ENCODE measurements at places on chromosomes 2 and 18.

DNA sequence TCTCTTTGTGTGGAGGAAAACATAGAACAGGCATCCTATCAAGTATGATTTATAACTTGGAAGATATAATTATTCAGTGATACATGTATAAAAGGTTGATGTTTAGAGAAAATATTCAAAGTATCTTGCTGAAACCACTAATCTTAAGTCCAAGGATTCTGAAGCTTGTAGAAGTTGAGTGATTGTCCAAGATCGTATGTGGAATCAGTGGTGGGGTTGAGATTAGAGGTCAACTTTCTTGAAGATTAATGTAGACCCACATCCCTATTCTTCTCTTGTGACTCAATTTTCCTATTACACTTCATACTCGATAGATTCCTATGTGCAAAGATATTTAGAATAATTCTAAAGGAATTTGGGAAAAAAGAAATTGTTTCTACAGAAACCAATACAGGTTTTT is 1565.9 kb upstream of the ACVR2A start:
- DNase-seq: no peak

GRCh38 chr2:198408171-198408570 is 603.8 kb downstream of the PLCL1 start:
- no peak for DNase-seq

DNA sequence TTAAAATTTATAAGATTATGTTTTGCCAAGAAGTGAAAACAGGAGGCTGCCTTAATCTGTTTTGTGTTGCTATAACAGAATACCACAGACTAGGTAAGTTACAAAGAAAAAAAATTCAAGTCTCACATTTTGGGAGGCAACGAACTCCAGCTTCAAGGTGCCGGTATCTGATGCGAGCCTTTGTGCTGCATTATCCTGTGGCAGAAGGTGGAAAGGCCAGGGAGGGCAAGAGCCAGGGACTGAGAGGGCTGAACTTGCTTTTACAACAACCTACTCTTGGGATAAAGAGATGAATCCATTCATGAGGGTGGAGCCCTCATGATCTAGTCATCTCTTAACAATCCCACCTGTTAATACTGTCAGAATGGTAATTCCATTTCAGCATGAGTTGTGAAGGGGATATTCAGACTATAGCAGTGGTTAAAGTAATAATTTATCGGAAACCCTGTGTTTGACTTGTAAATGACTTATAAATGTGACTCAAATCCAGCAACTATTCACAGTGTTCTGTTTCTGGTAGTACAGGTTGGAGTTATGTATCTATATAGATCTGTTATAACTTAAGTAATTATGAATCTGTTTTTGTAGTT is 3.7 kb downstream of the MTX2 start:
- no peak for DNase-seq

GRCh38 chr18:74186661-74187060 is 38.3 kb downstream of the TIMM21 start:
- DNase-seq: no peak

DNA sequence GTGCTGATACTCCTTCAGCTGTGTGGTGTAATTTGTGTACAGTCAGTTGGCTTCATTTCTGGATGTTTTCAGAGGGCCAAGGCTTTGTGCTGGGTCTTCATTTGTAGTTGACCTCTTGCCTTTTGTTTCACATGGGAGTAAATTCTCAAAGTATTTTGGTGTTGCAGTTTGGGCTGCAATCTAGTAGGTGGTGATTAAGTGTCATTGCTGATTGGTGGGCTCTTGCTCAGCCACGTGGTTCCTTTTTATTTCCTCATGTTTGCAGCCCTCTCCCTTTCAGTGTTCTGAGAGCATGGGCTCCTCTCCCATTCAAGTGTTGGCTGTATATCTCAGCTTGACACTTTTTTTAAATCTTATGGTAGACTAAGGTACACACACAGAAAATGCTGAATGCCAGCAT is 96.8 kb downstream of the SNTG2 start:
- no peak for DNase-seq

- DNase-seq: no peak
Measured at GRCh38 chr2:105584435-105585010, 160.2 kb upstream of the NCK2 start.

DNA sequence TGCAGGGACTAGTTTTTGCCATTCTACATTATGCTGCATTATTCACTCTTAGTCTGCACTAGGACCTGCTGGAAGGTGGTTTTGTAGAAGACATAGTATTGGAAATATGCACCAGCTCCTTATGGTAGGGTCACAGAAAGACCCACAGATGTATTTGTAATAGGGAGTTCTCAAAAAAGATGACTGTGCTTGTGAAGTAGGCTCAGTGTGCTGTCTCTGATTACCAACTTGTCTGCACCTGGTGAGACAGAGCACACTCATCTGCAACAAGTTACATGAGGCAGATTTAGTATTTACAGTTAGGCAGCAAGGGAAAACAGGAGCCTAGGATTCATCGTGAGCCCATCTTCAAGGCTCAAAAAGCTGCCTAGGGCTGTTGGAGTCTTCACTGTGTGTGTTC is 29.4 kb downstream of the RHBDD1 start:
- no peak for DNase-seq

- DNase-seq: no peak
Measured at GRCh38 chr2:40284797-40285196, 167.1 kb downstream of the SLC8A1 start.

GRCh38 chr2:101741775-101742520 is 44.4 kb downstream of the MAP4K4 start:
- no peak for DNase-seq

DNA sequence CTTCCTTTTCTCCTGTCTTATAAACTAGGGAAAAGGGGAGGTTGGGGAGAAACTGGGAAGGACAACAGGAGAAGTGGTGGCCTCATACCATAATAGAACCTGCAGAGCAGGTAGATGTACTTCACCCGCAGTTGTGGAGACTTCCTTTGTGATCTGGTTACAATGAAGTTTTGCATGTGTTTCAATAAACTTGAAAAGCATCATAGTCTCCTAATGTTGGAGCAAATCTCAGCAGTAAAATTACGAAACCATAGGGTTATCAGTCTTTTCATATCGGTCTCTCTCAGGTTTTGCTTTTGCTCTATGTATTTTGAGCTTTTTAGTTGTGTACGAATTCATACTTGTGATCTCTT is 30.5 kb downstream of the ANO7 start:
- no peak for DNase-seq

- no peak for DNase-seq
Measured at GRCh38 chr2:12207491-12207890, 461.1 kb downstream of the LPIN1 start.

DNA sequence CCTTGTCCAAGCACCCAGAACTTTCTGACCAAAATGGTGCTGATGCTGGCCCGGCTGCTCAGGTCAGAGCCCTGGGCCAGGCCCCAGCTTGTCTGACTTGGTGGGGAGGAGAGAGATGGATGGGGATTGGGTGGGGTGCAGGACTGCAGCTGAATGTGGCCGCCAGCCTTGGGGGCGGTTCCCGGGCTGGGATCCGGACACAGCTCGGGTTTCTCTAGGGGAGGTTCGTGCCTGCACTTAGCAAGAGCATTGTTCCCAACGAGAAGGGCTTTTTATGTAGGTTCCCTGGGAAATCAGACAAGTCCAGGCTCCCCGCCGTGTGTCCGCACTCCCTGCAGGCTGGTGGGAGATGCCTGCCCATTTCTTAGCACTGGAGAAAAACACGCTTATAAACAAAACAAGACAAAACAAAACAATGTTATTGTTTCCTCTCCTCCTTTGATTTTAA is 50.5 kb upstream of the HS6ST1 start:
- DNase-seq: no peak

DNA sequence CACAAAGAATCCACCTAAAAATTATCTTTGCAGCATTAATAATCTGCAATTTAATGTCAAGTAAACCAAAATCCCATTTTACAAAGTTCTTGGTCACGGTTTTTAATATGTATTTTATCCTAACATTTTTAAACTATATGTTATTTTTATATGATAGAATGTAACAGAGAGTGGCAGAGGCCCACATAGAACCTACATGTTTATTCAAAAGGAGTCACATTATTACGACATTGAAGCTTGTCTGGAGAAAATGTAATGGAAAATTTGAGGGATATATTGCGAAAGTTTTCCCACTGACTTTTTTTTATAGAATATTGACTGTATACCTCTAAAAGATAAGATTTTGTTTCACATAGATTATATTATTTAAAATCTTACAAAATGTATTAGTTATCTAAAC is 89.7 kb upstream of the COL3A1 start:
- no peak for DNase-seq

GRCh38 chr2:72925328-72925943 is 8.1 kb downstream of the EMX1 start:
- DNase-seq: no peak

GRCh38 chr2:88959480-88960204 is 268.2 kb downstream of the RPIA start:
- DNase-seq: no peak
